ENCODE measurements at places on chromosomes 11 and 22. TPM values are rescaled to one million over a fixed set of nuclear protein-coding genes. Genes with fewer than 3 reads are reported as not detected.

DNA sequence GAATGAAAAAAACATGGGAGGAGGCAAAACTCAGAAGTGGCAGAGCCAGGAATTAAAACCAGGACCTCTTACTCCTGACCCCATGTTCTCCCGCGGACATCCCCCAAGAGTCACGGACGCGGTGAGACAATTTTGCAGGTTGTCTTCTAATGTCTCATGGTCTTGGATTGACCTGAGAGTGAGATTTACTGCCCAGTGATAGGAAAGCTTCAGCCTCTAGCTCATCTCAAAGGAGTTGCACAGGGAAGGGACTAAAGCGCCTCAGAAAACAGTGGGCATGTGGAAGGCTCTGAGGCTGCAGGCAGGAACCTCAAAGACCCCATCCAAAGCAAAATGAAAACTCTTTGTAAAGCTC is 197.4 kb downstream of the ADAMTS15 start:
- DNase-seq: no peak

TMEM45B gene
- polyA plus RNA-seq: 2.0 TPM

POTEH gene
- not detected for polyA plus RNA-seq

SCARF2 gene
- 24.0 TPM for polyA plus RNA-seq

DNA sequence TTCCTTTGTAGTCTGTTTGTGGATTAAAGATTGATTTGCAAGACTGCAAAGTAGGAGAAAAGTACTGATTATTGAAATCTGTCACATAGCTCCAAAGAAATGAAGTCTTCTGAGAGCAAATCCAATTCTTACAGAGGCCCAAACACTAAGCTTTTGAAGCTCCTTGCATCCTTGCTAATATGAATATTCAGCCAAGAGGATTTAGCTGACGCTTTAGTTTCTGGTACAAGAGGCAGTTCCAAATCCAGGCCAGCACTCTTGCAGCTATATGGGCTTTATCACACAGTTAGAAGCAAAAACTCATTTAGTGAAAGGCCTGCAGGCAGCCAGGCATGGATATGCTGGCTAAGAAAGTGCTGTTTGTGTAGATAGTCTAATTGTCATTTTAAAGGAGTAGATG is 12.7 kb downstream of the PAAF1 start:
- no peak for DNase-seq

GRCh38 chr11:128481135-128481534 is 106.2 kb downstream of the ETS1 start:
- no peak for DNase-seq

- DNase-seq: no peak
Observed at GRCh38 chr11:34254011-34254410, 103.8 kb downstream of the ABTB2 start.

- DNase-seq: no peak
Observed at GRCh38 chr22:31281733-31282132, 10.6 kb downstream of the PIK3IP1 start.

GRCh38 chr11:116715383-116715782 is 57.4 kb downstream of the BUD13 start:
- no peak for DNase-seq

GRCh38 chr11:111045407-111045803 is 200.1 kb upstream of the POU2AF2 start:
- peak; percentile 13 for DNase-seq

POU2AF3 gene
- 12.4 TPM for polyA plus RNA-seq

- peak; percentile 63 for DNase-seq
Observed at GRCh38 chr11:69449320-69450063, 32.0 kb upstream of the LINC01488 start.

LAYN gene
- polyA plus RNA-seq: 15.9 TPM

DNA sequence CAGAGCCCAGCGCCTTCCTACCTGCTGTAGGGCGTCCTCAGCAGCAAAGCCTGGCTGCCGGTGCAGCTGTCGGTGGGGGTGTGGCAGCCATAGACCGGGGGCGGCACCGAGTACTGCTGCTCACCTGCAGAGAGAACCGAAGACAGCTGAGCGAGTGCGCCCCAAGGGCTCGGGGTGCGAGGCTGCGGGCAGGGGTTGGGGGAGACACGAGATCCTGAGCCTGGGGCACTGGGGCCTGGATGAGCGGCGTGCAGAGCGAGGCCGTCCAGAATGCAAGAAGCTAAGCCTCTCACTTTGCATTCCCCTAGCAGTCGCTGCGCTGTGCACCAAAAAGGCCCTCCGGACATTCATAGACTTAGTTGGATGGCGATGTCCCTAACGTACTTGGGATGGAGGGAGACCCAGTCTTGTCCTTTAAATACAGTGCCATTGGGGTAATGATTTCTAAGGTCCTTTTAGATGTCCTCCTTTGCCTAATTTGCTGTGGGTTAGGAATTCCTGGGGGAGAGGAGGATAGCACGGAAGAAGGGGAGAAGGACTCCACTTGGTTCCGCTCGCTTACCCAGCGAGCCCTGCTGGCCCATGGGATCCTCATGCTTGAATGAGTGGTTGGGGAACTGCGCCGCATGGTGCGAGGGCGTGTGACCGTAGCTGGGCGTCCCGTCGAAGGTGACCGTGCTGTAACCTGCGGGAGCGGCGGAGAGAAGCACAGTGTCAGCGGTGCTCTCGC is 7.2 kb downstream of the WT1 start:
- no peak for DNase-seq

GRCh38 chr11:105780781-105781525 is 171.1 kb downstream of the GRIA4 start:
- no peak for DNase-seq

DNA sequence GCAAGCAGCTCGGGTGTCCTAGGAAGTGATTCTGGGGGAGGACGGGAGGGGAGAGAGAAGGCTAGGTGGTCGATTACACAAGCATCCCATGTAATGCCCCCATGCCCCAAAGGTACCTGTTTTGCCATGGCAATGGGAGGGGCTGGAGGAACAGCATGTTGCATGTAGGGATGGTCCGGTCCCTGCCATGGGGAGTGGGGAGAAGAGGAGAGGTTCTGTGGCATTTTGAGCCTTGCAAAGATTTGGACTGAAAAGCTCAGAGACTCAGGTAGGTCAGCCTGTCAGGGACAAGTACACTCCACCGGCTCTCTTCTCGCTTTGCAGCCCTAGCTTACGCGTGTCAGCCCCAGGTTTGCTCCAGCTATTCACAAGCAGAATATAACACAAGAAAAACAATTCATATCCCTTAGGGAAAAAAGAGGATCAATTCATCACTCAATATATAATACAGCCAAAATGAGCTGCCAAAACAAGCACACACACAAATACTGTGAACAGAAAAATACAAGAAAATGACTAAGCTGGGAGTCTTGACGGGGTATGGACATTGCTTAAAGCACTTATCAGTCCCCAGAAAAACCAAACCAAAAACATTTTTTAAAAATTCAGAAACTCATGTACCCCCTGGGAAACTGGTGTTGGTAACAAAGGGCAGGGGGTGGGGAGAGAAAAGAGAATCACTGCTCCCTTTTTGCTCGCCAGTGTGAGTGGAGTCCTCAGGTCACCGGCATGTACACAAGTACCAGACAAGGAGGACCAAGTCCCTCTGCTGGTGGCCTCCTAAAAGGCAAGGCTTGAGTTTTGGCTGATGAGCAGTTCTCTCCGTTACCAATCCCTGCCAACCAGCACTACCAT is 21.6 kb downstream of the APOL5 start:
- no peak for DNase-seq

GRCh38 chr11:76768088-76768908 is 14.9 kb upstream of the TSKU start:
- peak; percentile 39 for DNase-seq

GRCh38 chr11:71311928-71312510 is 59.6 kb upstream of the SHANK2 start:
- DNase-seq: no peak

DNA sequence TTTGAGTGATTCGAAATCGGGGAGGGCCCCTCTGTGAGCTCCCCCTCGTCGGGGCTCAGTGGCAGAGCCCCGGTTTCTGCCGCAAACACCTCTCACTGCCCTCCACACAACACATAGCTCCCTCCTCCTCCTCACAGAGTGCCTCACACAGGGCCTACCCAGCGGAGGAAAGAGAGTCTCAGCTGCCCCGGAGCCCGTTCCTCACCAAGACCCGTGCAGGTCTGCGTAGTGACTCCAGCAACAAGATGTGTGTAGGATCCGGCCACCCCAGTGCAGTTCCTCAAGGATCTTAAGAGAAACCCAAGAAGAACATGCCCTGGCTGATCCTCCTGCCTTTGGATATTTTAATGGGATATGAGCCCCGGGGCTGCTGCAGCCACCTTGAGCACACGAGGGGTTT is 238.4 kb downstream of the BRD1 start:
- DNase-seq: no peak

GRCh38 chr22:26122920-26123468 is 46.3 kb upstream of the SEZ6L start:
- no peak for DNase-seq

KCNK4 gene
- polyA plus RNA-seq: 0.11 TPM

DNA sequence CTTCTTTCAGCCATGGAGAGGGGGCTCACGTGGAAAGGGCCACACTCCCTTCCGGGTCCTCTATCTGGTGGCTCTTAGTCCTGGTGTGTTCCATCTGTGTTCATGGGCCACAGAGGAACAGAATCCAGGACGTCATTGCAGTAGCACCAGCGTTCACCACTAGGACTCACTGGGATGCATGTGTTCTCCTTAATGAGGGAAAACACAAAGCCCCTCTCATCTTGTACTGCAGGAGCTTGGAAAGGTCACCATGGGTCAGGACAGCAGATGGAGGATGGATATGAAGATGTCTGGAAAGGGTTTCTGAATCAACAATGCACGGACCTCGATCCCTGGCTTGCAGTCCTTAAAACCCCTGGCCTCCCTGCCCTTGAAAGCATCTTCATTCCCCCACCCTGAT is 113.8 kb upstream of the THY1 start:
- no peak for DNase-seq

GRCh38 chr11:6260207-6260726 is 629 bp downstream of the CCKBR start:
- no peak for DNase-seq

GRCh38 chr22:22157348-22157725 is 87.2 kb upstream of the VPREB1 start:
- no peak for DNase-seq

NXPE1 gene
- not detected for polyA plus RNA-seq

- peak; percentile 39 for DNase-seq
Observed at GRCh38 chr22:46640293-46641055, 20.3 kb downstream of the GRAMD4 start.

Measured in left lung (tissue), 14 donors.